ENCODE measurements at places on chromosomes 11 and 22.

GRCh38 chr11:79400717-79401330 lies 40.0 kb downstream of the TENM4 start:
- no peak for DNase-seq

DNA sequence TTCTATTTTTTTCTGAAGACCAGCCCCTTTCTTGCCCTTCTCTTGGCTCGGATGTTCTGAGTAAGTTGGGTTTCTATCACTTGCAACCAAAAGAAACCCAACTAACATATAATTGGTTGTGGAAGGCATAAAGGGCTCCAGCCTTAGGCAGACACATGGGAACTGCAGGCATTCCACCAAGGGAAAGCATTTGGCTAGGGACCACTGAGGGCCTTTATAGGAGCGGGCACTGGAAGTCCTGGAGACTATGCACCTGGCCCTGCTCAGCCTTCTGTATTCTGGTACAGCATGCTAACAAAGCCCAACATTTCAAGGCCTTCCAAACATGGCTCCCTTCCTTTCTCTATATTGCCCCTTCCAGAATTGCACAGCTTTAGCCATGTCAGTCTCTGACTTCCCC lies 17.6 kb upstream of the LMO1 start:
- DNase-seq = no peak

- no peak for DNase-seq
Observed at GRCh38 chr11:16598032-16598431, 140.4 kb upstream of the C11orf58 start.

DNA sequence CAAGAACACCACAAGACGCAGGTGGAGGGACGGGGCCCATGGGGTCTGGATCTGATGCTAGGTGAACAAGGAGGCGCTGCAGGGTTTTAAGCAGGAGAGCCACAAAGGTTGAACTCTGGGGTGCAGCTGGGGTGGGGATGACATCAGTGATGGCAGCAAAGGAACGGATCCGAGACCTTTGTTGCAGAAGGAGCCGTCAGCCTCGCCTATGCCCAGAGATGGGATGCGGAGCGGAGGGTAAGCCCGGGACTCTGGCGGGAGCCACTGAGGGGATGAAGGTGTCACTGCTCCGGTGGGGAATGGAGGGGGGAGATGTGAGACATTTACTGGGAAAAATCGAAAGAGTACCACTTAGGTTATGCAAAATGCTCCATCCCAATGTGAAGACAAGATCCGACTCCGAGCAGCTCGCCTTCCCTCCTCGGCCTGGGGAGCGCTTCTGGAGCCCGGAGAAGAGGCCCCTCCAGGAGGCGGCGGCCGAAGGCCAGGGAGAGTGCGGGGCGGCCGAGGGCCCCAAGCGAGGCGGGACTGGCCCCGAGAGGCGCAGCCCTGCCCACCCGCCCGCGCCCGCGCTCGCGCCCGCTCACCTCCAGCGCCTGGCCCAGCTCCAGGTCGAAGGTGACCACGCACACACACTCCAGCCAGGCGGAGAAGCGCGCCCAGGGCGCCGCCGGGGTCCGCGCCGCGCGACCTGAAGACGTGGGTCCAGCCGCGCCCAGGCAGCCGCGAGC lies 422 bp downstream of the DENND6B start:
- DNase-seq = no peak

GRCh38 chr22:32411402-32411801 lies 645 bp downstream of the RTCB start:
- no peak for DNase-seq

DNA sequence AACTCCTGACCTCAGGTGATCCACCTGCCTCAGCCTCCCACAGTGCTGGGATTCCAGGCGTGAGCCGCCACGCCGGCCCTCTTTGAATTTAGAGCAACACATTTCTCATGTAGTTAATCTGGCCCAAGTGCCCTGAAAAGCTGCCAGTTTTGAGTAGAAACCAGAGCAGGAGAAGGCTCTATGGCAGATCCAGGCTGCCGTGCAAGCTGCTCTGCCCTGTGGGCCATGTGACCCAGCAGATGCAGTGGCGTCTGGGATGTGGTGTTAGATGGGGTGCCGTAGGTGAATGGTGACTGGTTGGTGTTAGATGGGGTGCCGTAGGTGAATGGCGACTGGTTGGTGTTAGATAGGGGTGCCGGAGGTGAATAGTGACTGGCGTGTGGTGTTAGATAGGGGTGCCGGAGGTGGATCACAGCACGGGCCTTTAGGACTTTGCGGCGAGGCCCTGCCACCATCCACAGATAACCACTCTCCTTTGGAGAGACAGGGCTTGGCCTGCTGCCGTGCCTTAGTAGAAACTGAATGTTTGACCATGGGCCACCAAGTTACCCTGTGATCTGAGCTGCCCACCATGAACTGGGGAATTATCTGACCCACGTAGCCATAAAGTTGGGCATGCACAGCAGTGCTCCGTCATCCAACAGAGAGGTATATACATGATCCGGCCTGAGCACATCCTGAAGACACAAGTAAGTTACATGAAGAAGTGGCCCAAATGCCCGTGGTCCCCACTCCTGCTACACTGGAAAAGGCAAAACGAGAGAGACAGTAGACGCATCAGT lies 32.7 kb downstream of the ASCL2 start:
- no peak for DNase-seq

DNA sequence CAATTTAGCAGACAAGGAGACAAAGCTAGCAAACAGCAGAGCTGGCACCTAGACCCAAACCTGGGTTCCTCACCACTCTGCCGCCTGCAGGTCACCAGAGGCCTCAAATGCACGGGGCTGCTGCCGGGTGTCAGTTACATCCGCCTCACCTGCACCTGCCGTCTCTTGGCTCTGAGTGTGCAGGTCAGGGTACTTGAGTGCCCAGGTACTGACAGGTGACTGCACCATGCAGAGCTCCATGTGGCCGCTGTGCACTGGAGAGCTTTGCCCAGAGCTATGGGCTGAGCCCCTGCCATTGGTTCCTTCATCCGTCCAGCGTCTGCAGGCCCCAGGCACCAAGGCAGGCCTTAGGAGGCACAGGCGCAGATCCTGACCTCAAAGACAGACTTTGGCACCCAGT lies 35.0 kb downstream of the PDGFB start:
- no peak for DNase-seq

DNA sequence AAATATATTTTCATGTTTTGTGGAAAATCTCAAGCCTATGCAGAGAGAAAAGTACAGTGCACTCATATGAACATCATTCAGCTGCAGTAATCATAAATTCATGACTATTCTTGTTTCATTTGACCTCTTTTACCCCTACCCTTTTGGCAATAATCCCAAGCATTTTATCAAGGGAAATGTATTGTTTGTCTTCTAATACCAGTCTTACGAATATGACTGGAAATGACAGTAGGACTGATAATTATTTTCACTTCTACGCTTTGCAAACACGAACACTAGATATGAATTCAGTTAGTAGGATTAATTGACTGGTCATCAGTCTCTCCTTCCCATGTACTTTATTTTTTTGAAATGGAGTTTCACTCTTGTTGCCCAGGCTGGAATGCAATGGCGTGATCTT lies 90.3 kb downstream of the MTMR3 start:
- no peak for DNase-seq

GRCh38 chr11:98130117-98130625 lies 890.6 kb upstream of the CNTN5 start:
- DNase-seq = no peak

DNA sequence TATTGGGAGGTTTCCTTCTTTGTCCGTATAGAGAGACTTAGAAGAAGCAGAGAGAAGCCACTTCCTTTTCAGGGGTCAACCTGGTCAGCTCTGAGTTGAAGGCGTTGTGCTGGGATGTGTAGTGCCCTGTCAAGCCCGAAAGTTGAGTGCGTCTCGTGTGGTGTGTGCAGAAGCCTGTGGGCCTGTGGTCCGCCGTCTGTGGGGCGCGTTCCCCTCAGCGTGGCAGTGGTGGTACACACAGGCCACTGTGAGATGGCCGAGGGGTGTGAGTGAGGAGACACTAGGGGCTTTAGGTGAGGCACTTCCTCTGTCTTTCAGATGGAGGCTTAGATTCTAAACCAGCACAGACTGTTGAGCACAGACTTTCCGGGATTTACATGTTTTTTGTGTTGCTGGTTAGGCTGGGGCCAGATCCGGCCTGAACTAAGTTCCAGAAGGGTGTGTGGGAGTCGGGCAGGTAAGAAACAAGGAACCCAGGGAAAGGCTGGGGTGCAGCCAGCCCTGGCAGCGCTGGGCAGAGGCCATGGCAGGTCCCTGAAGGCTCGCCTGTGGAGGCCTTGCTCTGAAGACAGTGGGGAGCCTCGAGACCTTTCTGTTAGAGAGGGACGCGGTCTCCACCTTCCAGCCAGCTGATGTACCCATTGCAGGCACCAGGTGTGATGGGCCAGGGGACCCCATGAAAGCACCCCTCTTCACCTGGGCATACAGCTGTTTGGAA lies 194.2 kb downstream of the TBC1D22A start:
- DNase-seq = no peak

GRCh38 chr11:70740488-70740851 lies 342.1 kb downstream of the CTTN start:
- DNase-seq = no peak

DNA sequence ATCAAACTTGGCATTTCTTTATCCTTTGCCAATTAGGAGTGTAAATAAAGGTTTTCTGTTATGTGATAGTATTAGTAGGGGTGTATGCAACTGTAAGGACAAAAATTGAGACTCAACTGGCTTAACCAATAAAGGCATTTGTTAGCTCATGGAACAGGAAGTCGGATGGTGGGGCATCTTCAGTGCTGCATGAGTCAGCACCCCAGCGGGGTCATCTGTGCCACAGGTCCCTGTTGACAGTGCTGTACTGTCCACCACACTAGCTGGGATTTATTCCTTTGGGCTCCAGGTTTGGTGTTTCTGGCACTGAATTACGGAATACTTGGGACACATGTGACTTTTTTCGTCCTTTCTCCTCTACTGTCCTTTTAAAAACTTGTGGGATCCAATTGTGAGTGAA lies 86.0 kb downstream of the PPP6R3 start:
- no peak for DNase-seq

- no peak for DNase-seq
Observed at GRCh38 chr11:34565417-34566207, 52.0 kb upstream of the ELF5 start.

- no peak for DNase-seq
Observed at GRCh38 chr11:112227471-112227870, 1.2 kb downstream of the PTS start.

- no peak for DNase-seq
Observed at GRCh38 chr11:86570451-86570850, 102.0 kb downstream of the ME3 start.

GRCh38 chr11:58024601-58025091 lies 965 bp downstream of the OR9Q1 start:
- DNase-seq = no peak

DNA sequence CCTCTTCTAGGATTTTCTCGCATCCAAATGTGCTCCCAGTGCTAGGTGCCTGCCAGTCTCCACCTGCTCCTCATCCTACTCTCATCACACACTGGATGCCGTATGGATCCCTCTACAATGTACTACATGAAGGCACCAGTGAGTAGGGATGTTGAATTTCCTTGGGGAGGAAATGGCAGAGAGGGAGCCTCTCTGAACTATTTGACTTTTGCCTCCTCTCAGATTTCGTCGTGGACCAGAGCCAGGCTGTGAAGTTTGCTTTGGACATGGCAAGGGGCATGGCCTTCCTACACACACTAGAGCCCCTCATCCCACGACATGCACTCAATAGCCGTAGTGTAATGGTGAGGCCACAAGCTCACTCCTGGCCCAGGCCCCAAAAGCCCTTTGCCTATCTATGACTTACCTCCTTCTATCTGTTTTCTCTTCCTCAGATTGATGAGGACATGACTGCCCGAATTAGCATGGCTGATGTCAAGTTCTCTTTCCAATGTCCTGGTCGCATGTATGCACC lies 2.5 kb downstream of the TAF10 start:
- DNase-seq = no peak

DNA sequence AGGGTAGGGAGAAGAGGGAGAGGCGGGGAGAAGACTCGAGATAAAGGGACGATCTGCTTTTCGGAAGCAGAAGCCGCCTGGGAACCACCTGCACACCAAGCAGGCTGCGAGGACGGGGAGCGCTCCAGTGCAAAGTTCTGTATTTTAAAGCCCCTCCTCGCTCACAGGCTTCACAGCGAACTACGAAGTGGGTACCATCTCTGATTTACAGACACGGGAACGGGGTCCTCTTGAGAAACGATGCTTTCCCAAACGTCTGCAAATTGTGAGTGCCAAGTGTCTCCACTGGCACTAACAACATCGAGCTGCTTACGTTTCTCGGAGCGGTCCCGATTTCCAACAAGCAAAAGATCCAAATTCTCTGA lies 700 bp upstream of the STX3 start:
- DNase-seq = no peak

DNA sequence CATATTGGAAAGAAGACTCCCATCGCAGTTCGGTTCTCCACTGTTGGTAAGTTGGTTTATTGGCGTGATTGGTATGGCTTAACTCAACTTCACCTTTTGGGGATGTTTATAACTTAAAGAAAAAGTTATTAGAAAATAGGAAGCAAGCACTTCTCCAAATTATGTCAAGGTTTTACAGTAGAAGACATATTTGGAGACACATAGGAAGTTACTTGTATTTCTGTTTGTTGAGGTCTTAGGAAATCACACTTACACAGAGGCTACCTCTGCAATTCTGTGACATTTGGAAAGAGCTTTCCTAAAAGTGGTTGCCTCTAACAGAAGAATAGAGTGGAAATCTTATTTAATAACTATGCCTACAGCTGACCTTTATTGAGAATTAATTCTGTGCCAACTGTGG lies 12.3 kb downstream of the CAT start:
- DNase-seq = no peak

DNA sequence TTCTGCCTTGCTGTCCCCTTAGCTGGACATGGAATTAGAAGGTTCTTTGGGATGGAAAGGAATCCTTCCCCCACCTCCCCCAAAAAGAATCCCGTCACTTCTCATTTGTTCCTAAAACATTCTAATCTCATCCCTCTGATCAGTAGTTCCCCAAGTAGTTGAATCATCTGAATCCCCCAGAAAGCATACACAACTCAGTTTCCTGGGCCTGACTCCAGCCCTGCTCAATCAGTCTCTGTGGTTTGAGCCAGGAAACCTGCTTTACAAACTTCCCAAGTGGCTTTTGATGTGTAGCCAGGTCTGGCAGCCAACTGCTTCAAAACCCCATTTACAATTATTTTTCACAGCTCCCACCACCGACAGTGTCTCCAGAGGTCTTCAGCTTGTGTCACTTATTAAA lies 20.2 kb downstream of the C22orf31 start:
- no peak for DNase-seq

GRCh38 chr22:46117206-46118199 lies 32.8 kb upstream of the PPARA start:
- DNase-seq = no peak

GRCh38 chr11:43122546-43122945 lies 189.2 kb upstream of the API5 start:
- DNase-seq = no peak

- DNase-seq = no peak
Observed at GRCh38 chr11:85062659-85063058, 564.5 kb downstream of the DLG2 start.

DNA sequence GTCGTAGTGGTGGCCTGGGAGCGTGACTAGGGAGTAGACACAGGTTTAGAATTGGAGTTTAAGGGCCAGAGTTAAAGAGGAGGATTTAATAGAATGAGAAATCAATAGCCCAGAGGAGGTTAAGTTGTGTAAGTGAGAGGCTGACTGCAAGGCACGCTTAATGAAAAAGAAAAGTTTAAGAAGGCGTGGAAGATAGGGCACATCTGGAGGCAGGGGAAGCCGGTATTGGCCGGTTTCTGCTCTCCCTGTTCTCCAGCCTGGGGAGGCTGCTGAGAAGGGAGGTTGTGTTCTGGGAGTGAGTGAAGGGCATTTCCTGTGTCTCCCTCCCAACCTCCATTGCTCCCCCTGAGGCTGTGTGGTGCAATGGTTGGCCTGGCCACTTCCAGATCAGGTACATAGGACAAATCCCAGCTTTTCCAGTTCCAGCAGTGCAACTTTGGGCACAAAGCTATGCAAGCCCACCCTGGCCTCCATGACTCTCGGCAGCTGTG lies 6.3 kb downstream of the GRIK4 start:
- DNase-seq = no peak
